NCI-H146 (cell line): ENCODE measurements at places on chromosomes 3 and 15.

GRCh38 chr15:69070396-69070795, 55.9 kb downstream of the NOX5 start:
- DNase-seq, result no peak

DNA sequence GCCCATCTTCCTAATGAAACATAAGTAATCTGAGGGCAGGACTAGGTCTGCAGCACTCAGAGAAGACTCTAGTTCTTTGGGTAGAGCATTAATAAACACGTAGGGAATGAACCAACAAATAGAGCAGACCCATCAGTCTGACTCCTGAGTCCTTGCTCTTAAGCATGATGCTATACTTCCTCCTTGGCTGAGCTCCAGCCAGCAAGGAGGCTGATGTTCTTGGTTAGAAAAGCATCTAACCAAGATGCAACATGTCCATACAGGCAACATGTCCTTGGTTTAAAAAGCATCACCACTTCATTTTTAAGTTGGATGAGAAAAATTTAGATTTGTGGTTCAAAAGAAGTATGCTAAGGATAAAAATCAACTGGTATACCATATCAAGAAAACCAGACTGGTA, 8.5 kb upstream of the MYH15 start:
- DNase-seq, result no peak

- DNase-seq, result no peak
These were observed 7.5 kb downstream of the ZNF592 start for GRCh38 chr15:84755736-84756527.

GRCh38 chr3:55242921-55243320, 244.2 kb downstream of the WNT5A start:
- peak; percentile 13 for DNase-seq

GRCh38 chr15:32802286-32802936, 84.6 kb downstream of the GREM1 start:
- DNase-seq, result no peak

DNA sequence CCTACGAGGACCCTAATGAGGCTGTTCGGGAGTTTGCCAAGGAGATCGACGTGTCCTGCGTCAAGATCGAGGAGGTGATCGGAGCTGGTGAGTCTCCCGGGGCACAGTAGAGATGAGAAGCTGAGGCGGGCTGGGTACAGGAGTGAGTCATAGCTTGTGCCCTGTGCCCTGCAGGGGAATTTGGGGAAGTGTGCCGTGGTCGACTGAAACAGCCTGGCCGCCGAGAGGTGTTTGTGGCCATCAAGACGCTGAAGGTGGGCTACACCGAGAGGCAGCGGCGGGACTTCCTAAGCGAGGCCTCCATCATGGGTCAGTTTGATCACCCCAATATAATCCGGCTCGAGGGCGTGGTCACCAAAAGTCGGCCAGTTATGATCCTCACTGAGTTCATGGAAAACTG, 17.9 kb downstream of the EPHB3 start:
- no peak for DNase-seq

- no peak for DNase-seq
These were observed 733.6 kb downstream of the EPHA3 start for GRCh38 chr3:89841041-89841440.

DNA sequence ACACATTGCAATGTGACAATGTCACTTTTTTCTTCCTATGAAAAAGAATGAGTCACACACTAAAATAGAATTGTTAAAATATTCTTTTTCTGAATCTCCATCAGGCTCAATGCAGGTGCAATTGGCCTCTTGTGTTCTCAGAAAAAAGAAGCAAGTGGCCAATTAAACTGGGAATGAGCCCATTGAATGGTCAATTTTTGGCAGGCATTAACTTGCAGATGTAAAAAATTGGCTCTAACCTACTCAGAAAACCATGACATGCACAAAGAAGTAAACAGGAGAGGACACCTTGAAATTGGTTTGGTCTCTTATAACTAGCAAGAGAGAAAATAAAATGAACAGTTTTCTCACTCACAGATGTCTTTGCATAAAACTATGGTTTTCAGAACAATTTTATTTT, 820.8 kb downstream of the TBL1XR1 start:
- no peak for DNase-seq

DNA sequence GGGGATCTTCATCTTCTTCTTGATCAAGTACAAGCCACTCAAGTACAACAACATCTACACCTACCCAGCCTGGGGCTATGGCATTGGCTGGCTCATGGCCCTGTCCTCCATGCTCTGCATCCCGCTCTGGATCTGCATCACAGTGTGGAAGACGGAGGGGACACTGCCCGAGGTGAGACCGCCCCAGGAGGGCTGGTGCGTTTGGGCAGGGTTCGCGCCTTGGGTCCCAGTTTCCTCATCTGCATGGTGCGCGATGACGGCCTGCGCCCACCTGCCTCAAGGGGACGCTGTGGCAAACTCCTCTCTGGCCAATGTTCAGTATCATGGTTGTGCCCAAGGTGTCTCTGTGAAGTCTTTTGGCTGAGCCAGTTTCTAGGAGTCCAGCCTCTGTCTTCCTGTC, 57.5 kb upstream of the SLC6A1 start:
- no peak for DNase-seq

- DNase-seq, result no peak
These were observed 670.6 kb downstream of the PLOD2 start for GRCh38 chr3:145490088-145491048.

DNA sequence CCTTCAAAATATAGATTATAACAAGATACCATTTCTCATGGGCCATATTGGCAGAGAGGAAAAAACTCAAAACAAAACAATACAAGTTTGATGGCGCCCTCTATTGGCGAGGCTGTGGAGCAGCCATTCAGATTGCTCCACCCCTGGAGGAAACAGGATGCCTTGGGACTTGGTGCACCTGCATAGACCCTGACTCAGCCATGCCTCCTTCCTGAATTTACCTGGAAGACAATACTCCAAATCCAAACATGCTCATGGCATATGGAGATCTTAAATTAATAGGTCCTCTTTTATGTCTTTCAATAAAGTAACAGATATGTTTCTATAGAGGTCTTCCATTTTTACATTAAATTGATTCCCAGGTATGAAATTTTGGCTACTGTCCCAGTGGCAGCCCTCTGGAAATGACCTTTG, 90.0 kb downstream of the APBA2 start:
- DNase-seq, result no peak

GRCh38 chr3:42182555-42182954, 83.4 kb downstream of the CCK start:
- DNase-seq, result no peak

- DNase-seq, result no peak
These were observed 136.2 kb downstream of the EPHB1 start for GRCh38 chr3:134931045-134931785.

DNA sequence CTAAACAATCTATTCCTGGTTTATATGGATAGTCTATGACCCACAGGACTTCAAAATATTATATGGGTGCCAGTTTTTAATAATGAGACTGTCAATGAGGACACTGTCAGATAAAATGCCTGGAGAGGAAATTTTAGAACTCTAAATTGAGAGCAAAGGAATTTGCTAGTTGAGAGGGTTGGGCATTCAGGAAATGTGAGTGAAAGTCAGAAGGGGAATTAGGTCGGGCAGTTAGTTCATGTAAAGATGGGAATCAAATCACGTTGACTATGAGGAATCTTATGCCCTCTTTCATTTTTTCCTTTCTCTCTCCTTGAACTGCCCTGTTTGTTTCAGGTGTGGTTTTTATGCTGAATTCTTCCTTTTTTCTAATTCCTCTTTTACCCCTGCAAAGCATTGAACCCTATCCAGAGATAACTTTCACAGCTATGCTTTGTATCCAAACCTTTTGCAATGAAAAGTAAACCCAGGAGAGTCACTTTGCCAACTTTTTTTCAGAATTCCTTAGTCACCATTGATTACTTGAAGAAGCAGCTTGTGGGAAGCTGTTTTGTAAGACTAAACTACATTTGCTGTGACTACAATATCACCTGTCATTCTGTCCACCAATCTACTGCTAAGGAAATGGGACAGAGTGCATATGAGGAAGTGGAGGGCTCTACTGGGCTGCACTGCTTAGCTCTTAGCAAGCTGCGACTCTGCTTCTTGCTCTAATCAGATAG, 27.8 kb downstream of the CHP1 start:
- DNase-seq, result no peak

- DNase-seq, result no peak
These were observed 22.5 kb upstream of the CNTN3 start for GRCh38 chr3:74636981-74637380.

DNA sequence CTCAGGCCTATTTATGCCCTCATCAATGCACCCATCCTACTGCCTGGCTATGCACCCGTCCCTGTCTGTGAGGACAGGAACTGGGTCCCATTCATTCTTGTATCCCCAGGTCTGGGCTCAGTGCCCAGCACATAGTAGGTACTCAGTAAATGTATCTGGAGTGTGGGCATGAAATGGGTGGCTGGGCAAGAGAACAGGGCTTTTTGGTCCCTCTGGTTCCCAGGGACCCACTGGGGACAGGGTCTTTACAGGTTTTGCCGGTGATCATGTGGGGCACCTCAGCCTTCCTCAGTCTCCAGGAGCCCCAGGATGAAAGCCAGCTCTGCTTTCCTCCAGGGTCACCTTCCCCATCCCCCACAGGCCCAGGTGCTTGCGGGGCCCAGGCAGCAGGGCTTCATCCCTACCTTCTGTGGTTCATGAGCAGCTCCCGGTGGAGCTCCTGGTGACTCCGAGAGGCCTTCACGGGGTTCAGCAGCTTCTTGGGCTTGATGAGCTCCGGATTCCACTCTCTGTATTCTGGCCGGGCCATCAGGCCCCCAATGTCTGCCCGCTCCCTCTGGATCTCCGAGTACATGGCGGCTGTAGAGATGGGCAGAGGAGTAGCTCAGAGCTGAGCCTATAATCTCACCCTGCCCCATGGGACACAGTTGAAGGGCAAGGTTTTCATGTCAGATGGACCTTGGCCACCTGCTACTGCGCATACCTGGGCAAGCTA, 7.7 kb downstream of the FAM107A start:
- DNase-seq, result no peak

GRCh38 chr15:78565951-78566774, 843 bp downstream of the CHRNA5 start:
- peak; percentile 30 for DNase-seq

- DNase-seq, result no peak
These were observed 356.3 kb downstream of the FOXP1 start for GRCh38 chr3:71227270-71227661.

DNA sequence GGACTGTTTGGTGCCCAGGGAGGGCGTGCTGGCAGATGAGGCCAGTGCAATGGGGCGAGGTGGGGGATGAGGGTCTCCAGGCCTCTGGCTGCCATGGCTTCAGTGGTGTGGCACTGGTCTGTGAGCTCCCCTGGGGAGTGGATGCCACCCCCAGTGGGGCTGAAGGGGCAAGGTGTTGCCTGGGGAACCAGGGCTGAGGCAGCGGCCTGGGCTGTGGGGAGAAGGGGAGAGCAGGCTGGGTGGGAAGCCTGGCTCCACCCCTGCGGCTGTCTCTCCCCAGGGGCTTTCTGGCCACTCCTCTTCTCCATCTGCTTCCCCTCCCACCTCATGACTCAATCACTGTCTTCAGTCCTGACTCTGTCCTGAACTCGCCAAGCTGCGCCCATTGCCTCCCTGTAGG, 88.4 kb upstream of the TLE3 start:
- DNase-seq, result no peak

DNA sequence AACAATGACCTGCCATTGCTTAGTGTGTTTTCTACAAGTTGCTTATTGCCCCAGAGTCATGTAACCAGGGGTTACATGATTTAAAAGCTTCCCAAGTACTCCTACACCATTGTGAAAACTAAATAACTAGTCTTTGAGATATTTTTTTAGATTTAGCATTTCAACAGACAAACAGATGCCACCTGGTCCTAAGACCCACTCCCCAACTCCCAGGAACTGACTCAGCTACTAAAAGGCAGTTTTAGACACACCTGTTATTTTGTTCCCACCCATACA, 28.1 kb upstream of the KBTBD12 start:
- no peak for DNase-seq

DNA sequence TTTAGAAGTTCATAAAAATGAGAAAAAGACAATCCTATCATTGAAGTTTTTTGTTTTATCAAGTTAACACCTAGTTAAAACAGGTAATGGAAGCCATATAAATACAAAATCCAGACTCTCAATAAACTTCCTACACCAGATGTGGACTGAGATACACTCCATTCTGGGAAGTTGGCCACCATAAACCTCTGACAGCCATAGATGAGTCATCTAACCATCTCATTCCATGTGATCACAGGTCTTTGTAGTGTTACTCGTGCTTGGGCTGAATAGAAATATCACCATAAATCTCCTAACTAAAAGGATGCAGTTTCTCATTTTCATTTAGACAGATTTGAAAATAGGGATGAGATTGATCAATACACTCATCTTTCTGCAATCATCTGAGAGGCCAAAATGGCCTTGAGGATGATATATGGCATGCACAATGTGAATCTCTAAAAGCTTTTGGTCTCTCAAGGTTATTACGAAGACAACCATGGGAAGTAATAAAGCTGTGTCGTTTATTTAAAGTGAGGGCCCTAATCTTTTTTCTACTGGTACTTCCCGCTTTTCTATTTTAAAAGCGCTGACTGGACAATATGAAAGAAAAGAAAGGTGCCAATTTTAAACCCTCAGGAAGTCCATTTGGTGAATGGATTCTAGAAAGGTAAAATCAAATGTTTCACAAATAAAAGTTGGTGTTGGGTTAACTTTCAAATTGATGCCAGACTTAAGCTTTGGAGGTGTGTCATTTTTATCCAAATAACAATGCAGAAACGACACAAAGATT, 155.5 kb downstream of the POLR2M start:
- no peak for DNase-seq

- DNase-seq, result no peak
These were observed 3.7 kb upstream of the SLC41A3 start for GRCh38 chr3:126087552-126088175.

GRCh38 chr3:148958696-148959095, 32.6 kb upstream of the GYG1 start:
- no peak for DNase-seq

GRCh38 chr3:95654570-95655362, 1159.6 kb upstream of the EPHA6 start:
- DNase-seq, result no peak

- no peak for DNase-seq
These were observed 155.9 kb upstream of the FEZF2 start for GRCh38 chr3:62529230-62529629.

GRCh38 chr15:73955861-73956742, 29.8 kb downstream of the LOXL1 start:
- no peak for DNase-seq

DNA sequence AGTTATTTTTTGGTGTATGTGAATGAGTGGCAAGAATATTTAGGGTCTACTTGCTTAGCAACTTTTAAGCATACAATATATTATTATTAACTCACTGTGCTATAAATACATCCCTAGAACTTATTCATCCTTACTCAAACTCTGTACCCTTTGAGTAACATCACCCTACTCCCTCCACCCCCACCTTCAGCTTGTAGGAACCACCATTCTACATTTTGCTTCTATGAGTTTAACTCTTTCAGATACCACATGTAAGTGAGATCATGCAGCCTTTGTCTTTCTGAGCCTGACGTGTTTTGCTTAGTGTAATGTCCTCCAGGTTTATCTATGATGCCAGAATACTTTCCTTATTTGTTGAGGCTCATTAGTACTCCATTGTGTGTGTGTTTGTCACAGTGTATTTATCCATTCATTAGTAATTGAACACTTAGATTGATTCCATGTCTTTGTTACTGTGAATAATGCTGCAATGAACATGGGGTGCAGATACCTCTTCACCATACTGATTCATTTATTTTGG, 526.9 kb downstream of the PYDC2 start:
- no peak for DNase-seq
